ENCODE measurements at places on chromosomes 7 and 10.

GRCh38 chr10:35511647-35512046 lies 93.5 kb upstream of the GJD4 start:
- DNase-seq: no peak

DNA sequence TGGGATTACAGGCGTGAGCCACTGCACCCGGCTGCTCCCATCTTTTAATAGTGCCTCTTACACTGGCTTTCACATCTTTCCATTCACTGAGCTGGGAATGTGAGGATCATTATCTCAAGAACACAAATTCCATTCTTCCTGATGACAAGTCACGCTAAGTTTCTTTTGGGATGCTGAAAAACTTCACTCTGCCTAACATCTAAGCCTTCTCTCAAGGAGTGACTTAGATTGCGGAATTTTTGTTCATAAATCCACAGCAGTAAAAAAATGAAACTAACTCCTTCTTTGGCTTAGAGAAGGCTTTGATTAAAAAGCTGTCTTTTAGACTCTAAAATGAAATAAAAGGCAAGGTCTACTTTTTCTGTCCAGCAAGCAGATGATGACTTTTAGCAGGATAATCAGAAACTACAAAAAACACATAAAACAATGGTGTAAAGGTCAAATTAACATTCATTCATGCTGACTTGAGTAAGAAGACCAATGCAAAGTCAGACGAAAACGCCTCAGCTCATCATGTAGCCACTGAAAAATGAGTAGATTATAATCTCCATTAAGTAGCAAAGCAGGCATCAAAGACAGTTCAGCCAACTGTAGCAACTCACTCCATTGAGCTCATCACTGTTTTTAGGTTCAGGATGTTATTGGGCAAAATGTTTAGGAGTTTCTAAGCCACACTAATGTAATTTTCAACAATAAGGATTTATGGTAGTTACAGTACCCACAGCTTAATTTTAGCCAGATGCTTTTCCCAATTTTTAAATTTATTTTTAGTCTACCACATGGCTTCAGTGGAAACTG lies 178.8 kb downstream of the ELMO1 start:
- DNase-seq: no peak

DNA sequence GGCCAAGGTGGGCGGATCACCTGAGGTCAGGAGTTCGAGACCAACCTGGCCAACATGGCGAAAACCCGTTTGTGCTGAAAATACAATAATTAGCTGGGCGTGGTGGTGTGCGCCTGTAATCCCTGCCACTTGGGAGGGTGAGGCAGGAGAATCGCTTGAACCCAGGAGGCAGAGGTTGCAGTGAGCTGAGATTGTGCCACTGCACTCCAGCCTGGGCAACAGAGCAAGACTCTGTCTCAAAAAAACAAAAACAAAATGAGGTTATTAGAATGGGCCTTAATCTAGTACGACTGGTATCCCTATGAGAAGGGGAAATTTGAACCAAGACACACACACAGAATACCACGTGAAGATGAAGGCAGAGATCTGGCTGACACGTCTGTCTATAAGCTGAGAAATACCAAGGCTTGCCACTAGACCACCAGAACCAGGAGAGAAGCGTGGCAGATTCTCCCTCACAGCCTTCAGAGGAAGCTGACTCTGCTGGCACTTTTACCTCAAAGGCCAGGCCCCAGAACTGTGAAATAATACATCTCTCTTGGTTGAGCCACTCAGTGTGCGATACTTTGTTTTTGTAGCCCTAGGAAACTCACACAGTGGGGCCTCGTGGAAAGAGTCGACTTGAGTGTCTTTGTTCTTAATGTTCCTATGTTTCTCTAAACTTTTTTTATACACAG lies 59.6 kb downstream of the TMEM209 start:
- DNase-seq: no peak

DNA sequence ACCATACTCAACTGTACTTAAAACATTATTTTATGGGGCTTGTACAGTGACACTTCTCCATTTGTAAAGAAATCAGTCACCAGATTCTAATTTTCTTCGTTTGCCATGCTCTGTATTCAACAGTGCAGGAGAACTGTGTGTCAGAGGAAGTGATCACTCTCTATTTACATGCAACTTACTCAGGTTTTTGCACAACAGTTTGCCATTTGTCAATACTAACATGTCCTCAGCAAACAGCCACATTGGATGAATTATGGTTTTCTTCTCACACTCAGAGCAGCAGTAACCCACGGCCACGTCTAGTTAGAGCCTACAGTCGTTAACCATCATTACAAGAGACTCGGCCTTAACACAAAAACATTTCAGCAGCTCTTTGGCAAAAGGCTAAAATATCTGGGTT lies 69.2 kb upstream of the SP4 start:
- DNase-seq: no peak

DNA sequence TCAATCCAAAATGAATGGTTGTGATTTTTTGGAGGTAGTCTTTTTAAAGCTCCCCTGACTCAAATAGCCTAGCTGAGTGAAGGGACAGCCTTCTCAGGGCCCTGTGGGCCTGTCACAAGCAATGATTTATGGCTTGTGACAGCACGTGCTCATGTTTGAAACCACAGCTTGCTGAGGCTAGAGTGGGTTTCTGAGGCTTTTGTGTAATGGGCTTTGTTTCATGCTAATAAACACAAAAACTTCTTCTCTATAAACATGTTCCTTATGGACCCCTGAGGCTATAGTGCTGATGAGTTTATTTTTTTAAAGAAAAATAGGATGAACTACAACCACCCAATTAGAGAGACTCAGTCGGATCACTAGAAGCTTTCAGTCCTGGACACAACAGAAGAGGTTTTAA lies 36.1 kb upstream of the BET1 start:
- DNase-seq: no peak

DNA sequence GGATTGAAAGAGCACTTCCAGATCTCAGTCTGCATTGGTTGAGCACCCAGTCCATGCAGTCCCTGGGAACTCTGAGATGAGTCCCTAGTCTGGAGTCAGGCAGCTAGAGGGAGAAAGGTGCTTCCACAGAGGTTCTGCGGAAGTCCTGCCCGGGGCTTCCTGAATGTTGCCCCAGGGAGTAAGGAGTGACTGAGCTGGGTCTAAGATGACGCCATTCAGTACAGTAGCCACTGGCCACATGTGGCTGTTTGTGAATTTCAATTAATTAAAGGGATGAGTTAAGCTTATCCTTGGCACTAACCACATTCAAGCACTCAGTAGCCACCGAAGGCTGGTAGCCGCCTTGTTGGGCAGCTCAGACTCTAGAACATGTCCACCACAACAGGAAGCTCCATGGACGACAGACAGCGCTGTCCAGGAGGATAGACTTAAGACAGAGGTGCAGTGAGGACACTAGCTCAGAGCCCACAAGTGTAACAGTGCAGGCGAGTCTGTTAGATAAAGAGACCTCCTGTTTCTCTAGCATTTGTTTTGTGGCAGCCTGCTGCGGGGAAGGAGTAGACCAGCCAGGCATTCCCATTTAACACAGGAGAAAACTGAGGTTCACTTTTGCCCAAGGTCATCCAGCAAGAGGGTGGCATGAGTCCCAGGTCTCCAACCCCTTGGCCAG lies 101.6 kb upstream of the PPIF start:
- no peak for DNase-seq

Data from stimulated activated CD4-positive, alpha-beta T cell treated with anti-CD3 and anti-CD28 coated beads, Interleukin-15, amount 100 ng/mL, for 1 hour (primary cell).